ENCODE measurements at places on chromosomes 2 and 18.

DNA sequence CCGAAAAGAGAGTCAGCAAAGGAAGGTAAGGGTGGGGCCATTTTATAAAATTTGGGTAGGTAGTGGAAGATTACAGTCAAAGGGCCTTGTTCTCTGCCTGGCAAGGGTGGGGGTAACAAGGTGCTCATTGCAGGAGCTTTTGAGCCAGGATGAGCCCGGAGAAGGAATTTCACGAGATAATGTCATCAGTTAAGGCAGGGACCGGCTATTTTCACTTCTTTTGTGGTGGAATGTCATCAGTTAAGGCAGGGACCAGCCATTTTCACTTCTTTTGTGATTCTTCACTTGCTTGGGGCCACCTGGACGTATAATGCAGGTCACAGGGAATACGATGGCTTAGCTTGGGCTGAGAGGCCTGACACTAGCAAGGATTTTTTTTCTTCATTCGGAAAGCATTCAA, 58.1 kb downstream of the CYP1B1 start:
- DNase-seq = no peak

DNA sequence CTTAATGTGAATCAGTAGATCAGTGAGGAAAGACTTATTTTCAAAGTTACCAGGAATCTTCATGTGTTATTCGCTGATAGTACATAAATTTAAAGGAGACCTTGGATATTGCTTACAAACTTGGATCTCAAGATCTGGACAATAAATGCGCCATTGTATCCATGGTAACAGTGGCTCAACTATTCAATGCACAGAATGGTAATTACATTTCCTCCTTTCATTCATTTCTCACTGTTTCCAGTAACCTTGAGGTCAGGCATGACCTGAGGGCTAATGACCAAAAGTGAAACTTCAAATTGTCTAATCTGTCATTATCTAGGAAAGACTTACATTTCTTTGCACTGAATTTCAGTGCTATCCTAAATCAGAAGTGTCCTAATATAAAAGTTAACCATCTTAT, 8.1 kb downstream of the LRP2 start:
- no peak for DNase-seq

DNA sequence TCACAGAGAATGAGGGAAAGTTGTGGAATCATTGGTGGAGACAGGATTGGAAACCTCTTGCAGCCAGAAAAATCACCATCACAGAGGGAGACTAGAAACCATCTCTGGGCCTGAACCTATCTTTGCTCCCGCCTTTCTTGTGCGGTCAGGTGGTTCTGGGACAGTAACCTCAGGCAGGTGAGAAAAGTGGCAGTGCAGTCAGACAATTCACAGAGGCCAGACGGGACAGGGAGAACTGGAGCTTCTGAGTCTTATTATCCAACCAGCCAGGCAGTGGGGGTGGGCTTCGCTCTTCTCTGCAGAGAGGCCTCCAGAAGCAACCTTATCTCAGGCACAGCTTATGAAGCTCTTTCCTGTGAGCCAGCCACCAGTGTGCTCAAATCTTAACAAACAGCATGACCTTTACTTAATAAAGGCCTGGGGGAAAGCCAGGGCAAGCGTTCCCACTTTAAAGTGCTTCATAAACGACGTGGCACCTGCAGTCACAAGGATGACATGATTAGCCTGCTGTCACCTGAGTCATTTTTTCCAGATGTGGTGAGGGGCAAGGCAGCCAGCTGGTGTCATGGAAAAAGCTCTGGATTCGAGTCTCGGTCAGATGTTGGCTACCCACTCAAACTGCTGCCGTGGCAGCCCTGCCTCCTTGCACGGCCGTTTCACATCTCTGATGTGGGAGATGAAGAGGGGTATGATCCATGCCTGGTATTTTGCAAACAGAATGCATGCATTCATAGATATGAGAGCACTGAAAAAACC, 109.7 kb downstream of the B3GNT2 start:
- no peak for DNase-seq

DNA sequence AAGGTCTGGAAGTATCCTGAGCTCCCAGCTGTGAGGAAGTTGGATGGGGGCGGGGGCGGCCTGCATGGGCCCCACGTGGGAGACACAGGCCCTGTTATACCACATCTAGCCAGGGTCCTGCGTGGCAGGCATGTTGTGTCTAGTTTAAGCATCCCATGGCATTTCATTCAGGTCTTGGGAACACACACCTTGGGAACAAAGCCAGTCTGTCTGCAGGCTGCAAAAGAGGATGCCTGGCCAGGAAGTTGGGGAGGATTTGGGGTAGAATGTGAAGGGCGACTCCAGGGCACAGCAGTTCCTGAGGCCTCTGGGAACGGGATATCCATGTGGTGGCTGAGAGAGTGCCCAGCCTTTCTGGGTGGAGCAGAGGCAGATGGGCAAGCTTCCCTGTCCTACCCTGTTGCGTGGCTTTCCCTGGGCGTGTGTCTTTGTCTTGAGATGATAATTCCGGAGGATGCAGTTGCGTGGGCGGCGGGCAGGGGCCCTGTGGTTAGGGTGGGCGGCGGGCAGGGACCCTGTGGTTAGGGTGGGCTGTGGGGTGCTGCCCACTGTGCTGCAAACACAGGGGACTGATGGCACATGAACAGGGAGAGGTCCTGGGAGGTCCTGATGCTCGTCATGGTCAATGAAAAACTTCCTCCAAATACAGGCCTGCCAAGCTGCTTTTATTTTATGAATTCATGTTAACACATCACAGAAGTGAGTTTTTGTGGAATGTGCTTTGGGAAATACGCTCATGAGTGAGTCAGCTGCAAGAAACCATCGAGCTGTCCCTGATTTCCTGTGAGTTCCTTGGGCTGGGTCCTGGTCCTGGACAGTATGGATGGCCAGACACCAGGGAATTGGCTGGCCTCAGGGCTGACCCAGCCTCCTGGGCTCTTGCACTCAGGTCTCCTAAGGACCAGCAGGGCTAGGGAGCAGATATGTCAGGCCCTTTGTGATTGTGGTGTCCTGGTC, 90.0 kb upstream of the HS6ST1 start:
- peak; percentile 72 for DNase-seq

GRCh38 chr2:112814278-112814677, 22.3 kb downstream of the IL1B start:
- DNase-seq = no peak

- no peak for DNase-seq
Measured at GRCh38 chr2:96538487-96539214, 2.1 kb downstream of the ARID5A start.

GRCh38 chr2:67526283-67526682, 129.2 kb downstream of the ETAA1 start:
- peak; percentile 87 for DNase-seq

DNA sequence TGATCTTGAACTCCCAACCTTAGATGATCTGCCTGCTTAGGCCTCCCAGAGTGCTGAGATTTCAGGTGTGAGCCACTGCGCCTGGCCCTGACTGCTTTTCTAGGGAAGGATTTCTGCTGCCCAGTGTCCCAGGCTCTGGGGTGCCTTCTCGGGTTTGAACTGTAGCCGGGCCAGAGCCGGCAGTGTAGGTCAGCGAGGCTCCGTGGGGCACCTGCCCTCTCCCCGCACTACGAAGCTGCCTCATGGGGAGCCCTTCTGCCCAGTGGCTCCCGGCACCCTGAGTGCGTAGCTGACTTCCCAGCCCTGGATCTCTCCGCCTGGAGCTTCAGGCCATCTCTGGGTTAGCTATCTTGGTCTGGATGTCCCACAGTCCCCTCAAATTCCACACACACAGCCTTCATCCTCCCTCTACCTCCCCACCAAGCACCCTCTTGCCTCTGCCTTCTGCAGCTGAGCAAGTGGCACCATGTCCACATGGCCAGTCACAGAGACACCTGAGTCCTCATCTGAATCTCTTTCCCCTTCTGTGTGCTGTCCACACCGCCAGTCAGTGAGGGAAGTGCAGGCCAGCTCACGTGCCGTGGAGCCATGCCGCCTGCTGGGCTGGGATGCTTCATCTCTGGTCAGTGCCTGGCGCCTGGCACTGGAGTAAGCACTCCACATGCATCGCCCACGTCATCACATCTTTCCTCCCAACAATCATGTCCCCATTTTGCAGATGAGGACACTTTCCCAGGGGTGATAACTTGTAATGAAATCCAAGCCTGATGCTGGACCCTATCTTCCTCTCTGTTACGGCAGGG, 69.2 kb downstream of the EDAR start:
- DNase-seq = no peak

- DNase-seq = no peak
Measured at GRCh38 chr2:45330108-45330507, 281.0 kb downstream of the SRBD1 start.

DNA sequence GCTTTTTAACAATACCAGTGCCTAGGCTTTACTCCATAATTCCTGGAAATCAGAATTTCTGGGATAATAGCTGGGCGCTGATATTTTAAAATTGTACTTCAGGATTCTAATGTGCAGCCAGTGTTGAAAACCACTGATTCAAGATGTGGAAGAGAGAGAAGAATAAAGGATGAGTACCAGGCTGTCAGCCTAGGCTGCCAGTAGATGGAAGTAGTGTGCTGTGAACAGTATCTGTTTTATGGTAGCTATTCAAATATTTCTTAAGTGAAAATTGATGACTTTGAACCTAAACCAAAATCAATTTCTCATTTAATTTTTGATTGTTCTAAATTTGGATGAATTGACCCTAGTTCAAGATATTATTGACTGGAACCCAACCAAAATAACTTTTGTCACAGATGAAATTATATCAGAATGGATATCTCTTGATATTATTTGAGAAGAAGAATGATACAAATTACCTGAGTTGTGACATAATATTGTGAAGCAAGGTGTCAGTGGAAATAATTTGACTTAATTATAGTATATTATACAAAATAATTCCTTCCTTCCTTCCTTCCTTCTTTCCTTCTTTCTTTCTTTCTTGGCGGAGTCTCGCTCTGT, 88.0 kb downstream of the COMMD1 start:
- DNase-seq = peak; percentile 49

GRCh38 chr2:109680523-109681297, 66.5 kb downstream of the SOWAHC start:
- no peak for DNase-seq

DNA sequence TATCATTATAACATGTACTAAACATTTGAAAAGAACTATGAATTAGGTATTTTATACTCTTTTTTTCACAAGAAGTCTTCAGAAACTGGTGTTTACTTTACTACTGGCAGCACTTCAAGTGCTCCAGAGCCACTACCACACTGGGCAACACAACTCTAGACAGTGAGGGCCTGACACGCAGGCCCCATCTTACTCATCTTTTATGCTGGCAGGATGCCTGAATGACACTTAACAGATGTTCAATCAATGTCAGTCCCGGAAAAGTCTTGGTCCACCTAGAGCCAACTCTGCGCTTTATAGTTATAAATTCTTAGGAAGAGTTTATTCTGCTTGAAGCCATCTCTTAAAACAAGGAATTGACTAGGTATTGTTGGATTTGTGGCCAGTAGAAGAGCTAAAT, 8.7 kb upstream of the WIPF1 start:
- peak; percentile 83 for DNase-seq

DNA sequence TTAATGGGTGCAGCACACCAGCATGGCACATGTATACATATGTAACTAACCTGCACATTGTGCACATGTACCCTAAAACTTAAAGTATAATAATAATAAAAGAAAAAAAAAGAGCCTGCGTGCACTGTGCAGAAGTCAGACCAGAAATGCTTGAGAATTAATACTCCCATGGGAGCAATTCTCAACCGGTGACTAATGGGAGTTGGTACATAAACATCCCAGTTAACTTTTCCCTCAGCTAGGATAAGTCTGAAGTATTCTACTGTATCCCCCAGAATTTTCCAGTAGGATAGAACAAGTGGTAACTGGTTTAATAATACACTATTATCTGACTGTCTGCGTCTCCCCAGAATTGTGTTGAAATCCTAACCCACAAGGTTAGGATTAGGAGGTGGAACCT, 113.6 kb upstream of the COL5A2 start:
- DNase-seq = peak; percentile 75

DNA sequence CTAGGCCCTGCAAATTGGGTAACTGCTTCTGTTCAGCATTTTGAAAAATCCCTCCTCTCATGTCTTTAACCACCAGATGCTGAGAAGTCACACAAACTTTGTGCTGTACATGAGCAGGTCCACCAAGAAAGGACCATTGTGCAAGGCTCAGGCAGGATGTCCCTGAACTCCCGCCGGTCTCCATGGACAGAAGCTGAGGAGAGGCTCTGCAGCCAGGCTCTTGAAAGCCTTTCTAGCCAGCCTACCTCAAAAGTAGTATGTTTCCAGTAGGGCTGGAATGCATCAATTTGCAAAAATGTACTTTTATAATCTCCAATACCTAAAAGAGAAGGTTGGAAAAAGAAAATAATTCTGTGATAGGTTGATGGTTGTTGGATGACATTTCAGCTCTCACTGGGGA, 47.0 kb upstream of the SH3BP4 start:
- no peak for DNase-seq
